ENCODE measurements at places on chromosomes 4 and X.

- no peaks in the 10 kb centered on the region for H3K4me1 ChIP-seq
- no peak overlapping the region for H3K27ac ChIP-seq
- DNase-seq, result no peak
- no peak overlapping the region for H3K4me3 ChIP-seq
- H3K36me3 ChIP-seq, result no peaks in the 10 kb centered on the region
- H3K27me3 ChIP-seq, result no peaks in the 10 kb centered on the region
Measured at GRCh38 chr4:82104578-82104977, 269.2 kb downstream of the HNRNPD start.

DNA sequence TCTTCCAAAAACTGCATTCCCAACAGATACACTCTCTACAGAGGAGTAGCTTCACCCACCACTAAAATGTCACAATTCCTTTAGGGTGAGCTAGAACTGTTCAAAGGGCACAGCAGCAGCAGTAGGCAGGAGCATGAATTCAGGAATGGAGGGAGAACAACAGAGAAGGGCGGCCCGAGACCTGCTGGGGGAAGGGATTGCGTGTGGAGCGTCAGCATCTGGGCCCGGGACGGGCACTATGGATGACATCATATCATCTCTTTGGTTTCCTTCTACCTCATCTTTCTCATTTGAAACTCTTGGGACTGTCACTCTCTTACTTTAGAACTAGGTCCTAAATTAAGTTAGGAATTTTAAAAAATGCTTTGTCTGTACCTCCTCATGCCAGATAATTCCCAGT lies 95.0 kb downstream of the PHOX2B start:
- H3K4me1 ChIP-seq, result peaks cover 21% of the 10 kb centered on the region
- no peak overlapping the region for H3K27ac ChIP-seq
- H3K36me3 ChIP-seq, result no peaks in the 10 kb centered on the region
- H3K27me3 ChIP-seq, result peaks cover 5% of the 10 kb centered on the region

DNA sequence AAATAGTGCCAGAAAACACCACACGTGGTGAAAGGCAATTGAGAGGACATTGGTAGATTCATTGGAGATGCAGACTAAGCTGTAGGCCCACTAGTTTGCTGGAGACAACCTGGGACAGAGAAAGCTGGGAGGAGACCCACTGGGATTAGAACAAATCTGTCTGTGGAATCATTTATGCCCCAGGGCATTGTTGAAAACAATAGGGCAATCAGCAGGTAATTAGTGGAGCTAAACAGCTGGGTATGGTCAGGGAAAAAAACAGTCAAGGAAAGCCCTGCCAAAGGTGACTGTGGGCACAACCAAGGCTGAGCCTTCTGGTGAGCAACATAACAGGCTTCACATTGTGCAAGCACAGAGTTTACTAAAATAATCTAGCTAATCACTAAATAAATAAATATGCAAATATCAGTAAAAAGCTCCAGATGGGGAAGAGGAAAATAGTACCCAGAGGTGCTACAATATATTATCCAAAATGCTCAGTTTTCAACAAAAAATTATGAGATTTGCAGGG lies 9.0 kb downstream of the TCEAL3 start:
- H3K36me3 ChIP-seq, result peaks cover 15% of the 10 kb centered on the region
- H3K27ac ChIP-seq, result peak overlapping the region; percentile 25

DNA sequence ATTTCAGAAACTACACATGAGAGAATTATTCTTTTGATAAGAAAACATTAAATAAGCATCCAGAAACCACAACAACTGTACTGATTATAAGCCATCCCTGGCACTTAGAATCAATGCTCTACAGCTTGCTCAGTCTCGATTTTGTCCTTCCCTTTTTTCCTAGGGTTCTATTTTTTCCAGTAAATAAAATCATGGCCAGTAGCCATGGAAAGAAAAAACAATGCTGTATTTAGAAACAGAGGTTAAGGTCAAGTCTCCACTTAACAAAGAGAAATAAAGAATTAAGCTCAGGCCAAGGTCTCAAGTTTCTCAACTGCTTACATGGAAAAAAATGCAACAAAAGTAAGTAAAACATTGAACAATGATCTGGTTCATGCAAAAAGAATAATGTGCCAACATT lies 38.7 kb upstream of the GRID2 start:
- H3K4me3 ChIP-seq, result no peak overlapping the region
- H3K27me3 ChIP-seq, result no peaks in the 10 kb centered on the region
- DNase-seq, result no peak
- H3K36me3 ChIP-seq, result no peaks in the 10 kb centered on the region
- H3K4me1 ChIP-seq, result no peaks in the 10 kb centered on the region
- no peak overlapping the region for H3K27ac ChIP-seq

GRCh38 chr4:93809773-93810172 lies 18.8 kb upstream of the ATOH1 start:
- peaks cover 3% of the 10 kb centered on the region for H3K27me3 ChIP-seq
- no peak overlapping the region for H3K27ac ChIP-seq
- no peaks in the 10 kb centered on the region for H3K4me1 ChIP-seq
- DNase-seq, result no peak

DNA sequence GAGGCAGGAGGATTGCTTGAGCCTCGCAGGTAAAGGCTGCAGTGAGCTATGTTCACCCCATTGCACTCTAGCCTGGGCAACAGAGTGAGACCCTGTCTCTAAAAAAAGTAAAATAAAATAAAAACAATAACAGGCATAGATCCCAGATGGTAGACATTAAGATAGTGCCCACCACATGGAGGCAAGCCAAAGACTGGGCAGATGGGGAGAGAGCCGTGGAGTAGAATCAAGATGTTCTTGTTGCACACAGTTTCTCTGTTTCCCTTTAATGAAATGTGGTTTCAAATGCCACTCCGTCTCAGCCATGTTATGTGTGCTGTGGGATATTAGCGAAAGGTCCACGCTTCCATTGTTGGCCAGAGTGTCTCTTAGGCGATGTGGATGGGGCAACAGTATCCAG lies 63.8 kb upstream of the TBL1X start:
- no peaks in the 10 kb centered on the region for H3K27me3 ChIP-seq
- no peak for DNase-seq
- H3K36me3 ChIP-seq, result no peaks in the 10 kb centered on the region
- H3K27ac ChIP-seq, result no peak overlapping the region
- H3K4me1 ChIP-seq, result peaks cover 8% of the 10 kb centered on the region
- H3K4me3 ChIP-seq, result no peak overlapping the region

- no peaks in the 10 kb centered on the region for H3K27me3 ChIP-seq
- DNase-seq, result no peak
- H3K36me3 ChIP-seq, result no peaks in the 10 kb centered on the region
- H3K27ac ChIP-seq, result no peak overlapping the region
- H3K4me3 ChIP-seq, result no peak overlapping the region
Measured at GRCh38 chr4:159542296-159542695, 439.4 kb downstream of the RAPGEF2 start.

- no peak for DNase-seq
- peaks cover 4% of the 10 kb centered on the region for H3K4me1 ChIP-seq
- H3K4me3 ChIP-seq, result no peak overlapping the region
- H3K27me3 ChIP-seq, result peaks cover 3% of the 10 kb centered on the region
Measured at GRCh38 chr4:80921441-80921840, 109.1 kb upstream of the BMP3 start.

GRCh38 chrX:50075630-50076339 lies 125.0 kb downstream of the AKAP4 start:
- peaks cover 3% of the 10 kb centered on the region for H3K36me3 ChIP-seq
- H3K4me3 ChIP-seq, result no peak overlapping the region
- DNase-seq, result no peak
- peaks cover 7% of the 10 kb centered on the region for H3K4me1 ChIP-seq

- H3K4me1 ChIP-seq, result peaks cover 23% of the 10 kb centered on the region
- H3K27me3 ChIP-seq, result no peaks in the 10 kb centered on the region
- H3K4me3 ChIP-seq, result peak overlapping the region; percentile 76
Measured at GRCh38 chr4:128553686-128554515, 255.6 kb upstream of the JADE1 start.

GRCh38 chr4:169184236-169184635 lies 86.5 kb downstream of the SH3RF1 start:
- no peak overlapping the region for H3K27ac ChIP-seq
- peaks cover 32% of the 10 kb centered on the region for H3K4me1 ChIP-seq
- no peaks in the 10 kb centered on the region for H3K27me3 ChIP-seq

- no peaks in the 10 kb centered on the region for H3K27me3 ChIP-seq
- no peak overlapping the region for H3K27ac ChIP-seq
- H3K4me3 ChIP-seq, result no peak overlapping the region
- DNase-seq, result no peak
Measured at GRCh38 chr4:27368781-27369180, 508.1 kb downstream of the STIM2 start.
